ENCODE measurements at places on chromosomes 6 and 20.

GRCh38 chr20:568673-569415, 25.3 kb upstream of the CSNK2A1 start:
- DNase-seq: no peak

DNA sequence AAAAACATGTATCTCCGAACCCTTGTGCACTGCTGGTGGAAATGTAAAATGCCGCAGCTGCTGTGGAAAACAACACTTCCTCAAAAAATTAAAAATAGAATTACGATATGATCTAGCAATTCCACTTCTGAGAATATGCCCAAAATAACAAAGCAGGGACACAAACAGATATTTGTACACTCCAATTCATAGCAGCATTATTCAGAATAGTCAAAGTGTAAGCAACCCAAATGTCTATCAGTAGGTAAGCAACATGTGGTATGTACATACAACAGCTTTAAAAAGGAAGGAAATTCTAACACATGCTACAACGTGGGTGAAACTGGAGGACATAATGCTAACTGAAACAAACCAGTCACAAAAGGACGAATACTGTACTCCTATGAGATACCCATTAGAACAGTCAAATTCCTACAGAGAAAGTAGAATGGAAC, 5.7 kb upstream of the RAB5IF start:
- no peak for DNase-seq

DNA sequence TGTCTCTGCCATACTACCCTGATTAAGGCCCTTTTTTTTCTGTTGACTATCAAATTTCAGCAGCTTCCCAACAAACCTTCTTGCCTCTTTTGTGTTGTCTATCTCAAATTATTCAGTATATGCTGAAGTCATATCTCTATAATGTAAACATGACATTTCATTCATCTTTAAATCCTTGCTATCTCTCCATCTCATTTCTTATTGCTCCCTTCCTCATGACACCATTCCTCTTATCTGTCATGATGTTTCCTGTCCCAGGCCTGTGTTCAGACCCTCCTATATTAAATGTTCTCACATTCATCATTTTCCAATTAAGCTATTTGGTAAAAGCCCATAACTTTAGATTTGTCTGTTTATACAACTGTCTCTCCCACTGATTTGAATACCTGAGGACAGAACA, 482.6 kb downstream of the EPM2A start:
- no peak for DNase-seq

GRCh38 chr20:4147319-4147718, 132.0 kb upstream of the RNF24 start:
- DNase-seq: no peak

- no peak for DNase-seq
These were observed 111.0 kb downstream of the TFAP2A start for GRCh38 chr6:10303608-10304506.

- no peak for DNase-seq
These were observed 143.8 kb downstream of the UNC5CL start for GRCh38 chr6:40894962-40895799.

DNA sequence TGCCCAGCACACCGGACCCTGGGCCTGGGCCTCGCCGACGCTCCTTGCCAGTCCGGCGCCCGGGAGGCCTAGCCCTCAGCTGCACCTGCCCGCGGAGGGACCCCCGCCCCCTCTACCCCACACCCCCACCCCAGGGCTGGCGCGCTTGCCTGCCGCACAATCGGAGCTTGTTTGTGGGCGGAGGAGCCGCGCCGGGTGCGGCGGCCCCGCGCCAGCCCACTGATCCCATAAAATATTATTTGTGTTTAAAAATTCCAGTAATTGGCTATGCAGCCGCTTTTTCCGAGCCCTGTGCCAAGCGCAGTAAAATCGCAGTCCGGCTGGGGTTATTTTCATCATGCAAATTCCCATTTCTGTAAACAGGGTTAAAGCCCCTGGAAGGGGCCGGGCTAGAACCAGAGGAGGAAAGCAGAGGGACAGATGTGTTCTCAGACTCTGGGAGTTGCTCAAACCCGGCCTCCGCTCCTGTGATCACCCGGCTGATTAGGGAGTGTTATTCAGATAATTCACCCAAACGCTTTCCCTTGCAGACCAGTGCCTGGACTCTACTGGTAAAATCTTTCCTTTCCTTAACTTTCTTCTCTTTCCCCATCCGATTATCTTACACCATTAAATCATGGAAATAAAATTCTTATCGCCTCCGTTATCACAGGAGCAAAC, 93.1 kb downstream of the NCR2 start:
- no peak for DNase-seq

DNA sequence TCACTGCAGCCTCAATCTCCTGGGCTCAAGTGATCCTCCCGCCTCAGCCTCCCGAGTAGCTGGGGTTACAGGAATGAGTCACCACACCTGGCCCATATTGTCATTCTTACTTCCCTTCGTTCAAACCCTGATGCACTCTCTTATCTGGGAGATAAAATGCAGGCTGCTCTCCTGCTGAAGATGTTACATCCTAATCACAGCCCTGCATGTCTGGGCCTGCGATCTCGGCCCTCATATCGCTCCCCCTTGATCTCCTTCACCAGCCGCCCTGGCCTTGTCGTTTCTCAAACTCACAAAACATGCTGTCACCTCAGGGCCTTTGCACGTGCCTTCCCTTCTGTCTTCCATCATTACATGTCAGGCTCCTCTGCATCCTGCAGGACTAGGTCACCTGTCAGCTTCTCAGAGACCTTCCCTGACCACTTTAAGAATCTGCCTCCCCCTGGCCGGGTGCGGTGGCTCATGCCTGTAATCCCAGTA, 8.8 kb upstream of the C20orf203 start:
- no peak for DNase-seq

DNA sequence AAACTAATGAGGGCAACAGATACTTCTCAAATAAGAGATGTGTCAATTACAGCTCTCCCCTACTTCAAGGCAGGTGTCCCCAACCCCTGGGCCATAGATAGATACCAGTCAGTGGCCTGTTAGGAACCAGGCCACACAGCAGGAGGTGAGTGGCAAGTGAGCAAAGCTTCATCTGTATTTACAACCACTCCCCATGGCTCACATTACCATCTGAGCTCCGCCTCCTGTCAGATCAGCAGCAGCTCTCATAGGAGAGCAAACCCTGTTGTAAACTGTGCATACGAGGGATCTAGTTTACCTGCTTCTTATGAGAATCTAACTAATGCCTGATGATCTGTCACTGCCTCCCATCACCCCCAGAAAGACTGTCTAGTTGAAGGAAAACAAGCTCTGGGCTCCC, 422.1 kb downstream of the GJA1 start:
- DNase-seq: no peak

DNA sequence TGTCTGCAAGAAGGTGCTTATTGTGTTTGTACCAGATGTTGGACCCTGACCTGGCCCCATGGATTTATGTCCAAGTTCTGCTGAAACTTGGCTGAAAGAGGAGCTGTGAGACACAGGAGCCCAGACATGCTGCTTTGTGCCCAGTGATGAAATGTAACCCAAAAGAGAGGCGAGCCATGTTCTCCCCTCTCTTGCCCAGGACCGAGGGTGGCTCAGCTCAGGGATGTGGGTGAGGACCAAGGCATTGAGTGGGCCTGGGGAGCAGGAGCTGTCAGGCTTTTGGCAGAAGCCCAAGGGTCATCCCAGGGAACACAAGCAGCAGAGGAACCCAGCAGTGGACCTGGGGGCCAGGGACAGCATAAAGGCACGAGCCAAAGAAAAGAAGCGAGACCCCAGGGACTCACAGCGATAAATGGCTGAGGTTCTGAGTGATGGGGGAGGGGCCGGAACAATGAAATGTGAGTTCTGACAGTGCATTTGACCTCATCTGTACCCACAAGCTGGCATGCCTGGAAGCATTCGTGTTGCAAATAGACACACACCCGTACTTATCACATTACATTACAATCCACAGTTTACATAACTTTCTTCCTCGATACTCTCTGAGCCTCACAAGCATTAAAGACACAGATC, 363.4 kb upstream of the JARID2 start:
- DNase-seq: no peak

DNA sequence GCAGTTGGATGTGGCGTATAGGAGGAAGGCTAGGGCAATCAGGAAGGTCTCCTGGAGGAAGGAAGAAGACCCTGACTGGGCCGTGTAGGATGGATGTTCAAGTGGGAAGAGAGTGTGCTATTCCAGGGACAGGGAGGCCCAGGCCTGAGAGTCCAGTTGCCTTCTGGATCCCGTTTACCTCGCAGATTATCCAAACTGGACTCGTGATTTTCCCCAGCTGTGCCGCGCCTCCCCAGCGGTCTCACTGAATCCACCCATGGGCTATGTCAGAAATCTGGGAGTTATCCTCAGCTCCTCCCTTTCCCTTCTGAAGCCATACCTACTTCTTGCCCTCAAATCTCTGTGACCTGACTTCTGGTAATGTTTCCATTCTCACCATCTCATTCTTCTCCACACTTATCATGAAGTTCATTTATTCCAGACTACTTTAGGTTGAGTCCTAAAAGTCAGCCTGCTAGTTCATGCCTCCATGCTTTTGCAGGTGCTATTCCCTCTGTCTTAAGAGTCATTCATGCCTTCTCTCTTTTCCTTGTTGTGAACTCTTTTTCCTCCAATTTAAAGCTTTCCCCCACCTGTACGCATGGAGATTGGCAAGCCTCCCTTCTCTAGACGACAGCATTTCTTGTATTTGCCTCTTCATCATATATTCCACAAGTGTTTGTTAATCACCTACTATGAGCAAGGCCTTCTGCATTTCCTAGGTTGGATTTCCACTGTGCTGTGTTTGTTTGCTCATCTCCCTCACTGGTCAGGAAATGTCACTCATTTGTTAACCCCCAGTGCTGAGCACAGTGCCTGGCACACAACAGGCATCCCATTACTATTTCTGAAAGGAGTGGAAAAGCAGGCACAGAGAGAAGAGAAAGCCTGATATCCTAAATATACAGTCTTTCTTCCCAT, 2.7 kb downstream of the SDCBP2 start:
- DNase-seq: no peak

Data from non-pigmented ciliary epithelial cell (primary cell).